GM10248 (cell line): ENCODE measurements at places on chromosomes 5 and 9.

- no peak for DNase-seq
Observed at GRCh38 chr5:143064676-143065075, 294.5 kb downstream of the ARHGAP26 start.

DNA sequence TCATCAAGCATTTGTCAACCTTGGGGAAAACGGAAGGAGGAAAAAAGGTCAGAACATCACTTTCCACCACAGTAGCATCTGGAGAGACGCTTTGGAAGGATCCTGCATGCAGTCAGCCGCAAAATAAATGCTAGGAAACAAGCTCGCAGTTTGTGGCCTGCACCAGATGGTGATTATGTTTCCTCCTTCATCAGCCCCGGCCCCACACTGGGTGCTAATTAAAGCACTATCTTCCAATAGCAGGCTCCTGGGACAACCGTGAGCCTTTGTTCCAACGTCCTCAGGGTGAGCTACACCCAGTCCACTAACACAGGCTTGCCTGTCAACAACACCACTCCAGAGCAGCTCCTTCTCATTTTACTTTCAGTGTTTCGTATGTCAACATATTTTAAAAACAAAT is 64.0 kb downstream of the RNF130 start:
- DNase-seq, result no peak

DNA sequence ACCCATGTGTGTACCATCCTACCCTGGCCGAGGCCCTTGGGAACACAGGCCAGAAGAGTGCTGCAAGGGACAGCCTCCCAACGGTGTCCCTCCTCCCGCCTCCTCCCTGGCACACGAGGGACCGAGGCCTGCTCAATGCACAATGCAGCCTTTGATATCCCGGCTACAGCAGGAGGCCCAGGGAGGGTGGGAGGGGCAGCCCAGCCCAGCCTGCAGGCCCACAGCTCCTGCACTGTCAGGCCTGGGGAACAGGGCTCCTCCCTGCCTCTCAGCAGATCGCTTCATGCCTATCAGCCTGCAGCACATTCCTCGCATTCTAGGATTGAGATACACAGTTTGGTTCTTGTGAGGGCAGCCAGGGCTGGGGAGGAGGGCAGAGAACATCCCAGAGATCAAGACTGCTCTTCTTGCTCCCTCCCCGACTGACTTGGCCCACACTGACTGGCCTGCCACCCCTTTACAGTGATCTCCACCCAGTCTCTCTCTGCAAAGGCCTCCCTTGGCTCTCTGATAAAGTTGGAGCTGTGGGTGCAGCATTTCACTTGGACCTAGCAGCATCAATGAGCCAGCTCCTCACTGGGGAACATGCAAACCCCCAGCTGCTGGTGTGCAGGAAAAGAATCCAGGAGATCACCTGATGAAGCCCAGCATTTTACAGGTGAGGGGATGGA is at the start of gene SH3TC2:
Gene SH3TC2 (minus strand): TSS at position 46 of the 671 bp plus-strand sequence. CDS start 40 bp downstream, at position 6.
- no peak for DNase-seq

DNA sequence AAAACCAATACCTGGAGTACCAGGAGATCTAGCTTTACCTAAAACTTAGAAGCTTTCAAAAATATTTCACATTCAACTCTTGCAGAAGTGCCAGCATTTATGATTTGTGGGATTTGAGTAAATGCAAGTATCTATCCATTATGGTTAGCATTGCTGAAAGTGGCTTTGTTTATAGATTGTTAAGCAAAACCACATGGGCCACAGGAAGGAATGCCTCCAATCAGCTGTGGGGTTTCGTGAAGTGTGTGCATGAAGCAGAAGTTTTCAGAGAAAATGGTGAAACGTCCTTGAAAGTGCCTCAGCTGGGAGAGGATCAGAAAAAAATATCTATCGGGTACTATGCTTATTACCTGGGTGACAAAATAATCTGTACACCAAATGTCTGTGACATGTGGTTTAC is 4.2 kb downstream of the LECT2 start:
- no peak for DNase-seq

- no peak for DNase-seq
Observed at GRCh38 chr9:132797861-132798659, 80.0 kb downstream of the AK8 start.

DNA sequence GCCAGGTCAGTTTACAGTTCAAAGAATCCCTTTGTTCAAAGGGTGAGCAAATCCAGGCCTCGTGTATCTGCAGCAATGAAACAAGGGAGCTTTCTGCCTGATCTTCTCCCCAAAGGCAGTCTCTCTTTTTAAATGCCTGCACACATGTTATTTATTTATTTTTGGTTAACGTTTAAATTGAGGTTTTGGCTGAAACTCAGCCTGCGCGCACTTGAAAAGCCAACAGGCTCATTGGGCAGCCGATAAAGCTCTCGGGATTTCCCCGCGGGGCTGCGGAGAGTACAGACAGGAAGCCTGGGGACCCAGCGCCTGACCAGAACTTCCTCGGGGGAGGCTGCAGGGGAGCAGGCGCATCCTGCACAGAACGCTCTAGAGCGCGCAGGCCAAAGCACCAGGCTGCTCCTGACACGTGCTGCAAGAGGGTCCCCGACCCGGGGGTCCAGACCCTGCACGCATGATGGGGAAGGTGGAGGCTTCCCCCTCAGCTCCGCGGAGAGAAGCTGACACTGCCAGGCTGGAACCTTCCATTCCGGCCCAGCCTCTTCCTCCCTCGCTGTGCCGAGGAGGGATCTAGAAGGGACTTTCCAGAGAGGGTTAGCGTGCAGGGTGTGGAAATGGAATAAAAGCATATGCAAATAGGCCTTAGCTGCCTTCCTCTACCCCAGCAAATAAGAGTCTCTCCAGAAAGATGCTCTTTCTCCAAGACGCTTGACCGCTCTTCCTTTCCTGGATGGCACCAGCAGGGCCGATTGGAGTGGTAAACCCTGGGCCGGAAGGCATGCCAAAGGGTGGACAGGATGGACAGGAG is 46.1 kb downstream of the PTTG1 start:
- DNase-seq, result peak; percentile 86

GRCh38 chr9:38181232-38181631 is 112.2 kb upstream of the SHB start:
- no peak for DNase-seq

DNA sequence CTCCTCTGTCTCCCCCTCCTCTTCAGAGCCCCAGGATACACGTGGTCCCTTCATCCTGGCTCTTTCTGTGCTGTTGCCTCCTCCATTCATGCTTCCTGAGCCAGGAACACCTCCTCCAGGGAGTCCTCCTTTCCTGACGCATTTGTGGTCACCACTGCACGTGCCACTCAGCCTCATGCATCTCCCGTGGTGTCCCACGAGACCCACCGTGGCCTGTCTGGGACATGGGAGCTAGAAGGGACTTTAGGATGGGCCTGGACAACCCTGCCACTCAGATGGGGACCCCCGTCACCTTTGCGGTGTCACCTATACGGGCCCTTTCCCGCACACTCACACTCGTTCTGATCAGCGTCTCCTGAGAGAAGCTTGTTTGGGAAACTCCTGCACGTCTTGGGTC is 6.7 kb downstream of the GLIPR2 start:
- DNase-seq, result no peak

GRCh38 chr5:43421450-43422133 is 9.4 kb upstream of the CCL28 start:
- DNase-seq, result no peak

- no peak for DNase-seq
Observed at GRCh38 chr5:90386099-90386710, 23.4 kb downstream of the CETN3 start.

- DNase-seq, result no peak
Observed at GRCh38 chr9:116596646-116597045, 90.5 kb upstream of the TRIM32 start.

- DNase-seq, result no peak
Observed at GRCh38 chr9:113580954-113581311, 117.4 kb downstream of the RGS3 start.

- DNase-seq, result no peak
Observed at GRCh38 chr5:58156361-58156760, 303.5 kb downstream of the PLK2 start.

GRCh38 chr5:159937580-159937979 is 21.3 kb downstream of the ADRA1B start:
- DNase-seq, result no peak

DNA sequence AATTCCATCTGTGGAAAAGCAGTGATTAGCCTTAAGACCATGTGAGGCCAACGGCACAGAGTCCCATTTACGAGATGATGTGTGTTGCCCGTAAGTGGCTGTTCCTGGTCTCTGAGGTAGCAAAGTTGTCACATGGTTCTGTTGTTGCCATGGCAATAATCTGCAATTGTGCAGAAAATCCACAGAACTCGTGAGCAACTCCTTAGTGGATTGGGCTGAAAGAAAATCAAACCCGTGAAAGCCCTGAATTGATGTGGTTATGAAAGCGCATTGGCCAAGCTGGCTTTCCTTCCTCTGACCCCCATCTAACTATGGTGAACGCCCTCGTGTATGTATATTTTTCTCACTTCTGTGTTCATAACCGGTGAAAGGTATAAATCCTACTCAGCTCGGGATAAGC is 614.7 kb downstream of the EBF1 start:
- DNase-seq, result no peak

GRCh38 chr5:171660434-171660833 is 125.2 kb upstream of the SMIM23 start:
- DNase-seq, result no peak

DNA sequence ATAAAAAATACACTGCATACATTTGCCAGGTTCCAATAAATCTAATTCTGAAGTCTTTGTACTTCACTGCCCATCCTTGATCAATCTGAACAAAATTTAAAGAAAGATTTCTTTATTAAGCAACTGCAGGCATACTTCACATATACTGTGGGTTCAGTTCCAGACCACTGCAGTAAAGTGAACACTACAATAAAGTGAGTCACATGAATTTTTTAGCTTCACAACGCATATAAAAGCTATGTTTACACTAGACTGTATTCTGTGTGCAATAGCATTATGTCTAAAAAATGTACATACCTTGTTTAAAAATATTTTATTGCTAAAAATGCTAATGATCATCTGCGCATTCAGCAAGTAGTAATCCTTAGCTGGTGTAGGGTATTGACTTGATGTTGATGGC is 52.1 kb downstream of the SSBP2 start:
- DNase-seq, result no peak

GRCh38 chr5:37710965-37711364 is 128.9 kb downstream of the GDNF start:
- DNase-seq, result no peak

GRCh38 chr9:107569174-107569573 is 79.6 kb upstream of the KLF4 start:
- no peak for DNase-seq

DNA sequence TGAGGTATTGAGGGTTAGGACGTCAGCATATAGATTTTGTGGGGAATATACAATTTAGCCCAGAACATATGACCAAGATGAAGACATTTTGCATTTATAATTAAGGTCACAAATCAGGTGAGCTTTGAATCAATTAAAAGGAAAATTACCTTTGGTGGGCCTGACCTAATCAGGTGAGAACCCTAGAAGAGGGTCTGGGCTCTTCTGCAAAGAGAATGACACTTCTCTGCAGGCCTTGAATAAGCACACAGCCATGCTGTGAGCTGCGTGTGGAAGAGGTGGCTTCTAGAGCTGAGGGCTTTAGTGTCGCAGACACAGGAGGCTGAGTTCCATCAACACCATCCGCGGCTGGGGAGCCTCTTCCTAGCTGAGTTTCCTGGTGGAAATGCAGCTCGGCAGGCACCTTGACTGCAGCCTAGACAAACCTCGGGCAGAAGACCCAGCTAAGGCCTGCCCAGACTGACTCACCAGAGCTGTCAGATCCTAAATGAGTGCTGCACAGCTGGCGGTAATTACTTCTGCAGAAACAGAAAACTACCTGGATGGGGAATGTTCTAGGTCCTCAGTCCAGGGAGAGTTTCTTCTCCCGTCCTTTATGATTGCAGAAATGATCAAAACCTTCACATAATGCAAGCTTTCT is 287.5 kb upstream of the IRX1 start:
- no peak for DNase-seq

DNA sequence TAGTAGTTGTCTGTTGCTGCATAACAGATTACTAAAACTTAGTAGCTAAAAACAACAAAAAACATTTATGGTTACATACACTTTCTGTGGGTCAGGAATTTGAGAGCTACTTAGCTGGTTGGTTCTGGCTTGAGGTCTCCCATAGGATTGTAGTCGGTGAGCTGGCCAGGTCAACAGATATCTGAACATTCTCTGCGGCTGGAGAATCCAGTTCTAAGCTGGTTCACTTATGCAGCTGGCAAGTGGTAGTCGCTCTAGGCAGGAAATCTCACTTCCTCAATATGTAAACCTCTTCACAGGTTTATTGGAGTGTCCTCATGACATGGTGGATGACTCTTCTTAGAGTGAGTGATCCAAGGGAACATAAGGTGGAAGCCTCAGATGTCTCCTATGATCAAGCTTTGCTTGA is 65.7 kb upstream of the TNFAIP8 start:
- peak; percentile 29 for DNase-seq

- DNase-seq, result no peak
Observed at GRCh38 chr5:168273056-168273980, 18.1 kb upstream of the WWC1 start.

DNA sequence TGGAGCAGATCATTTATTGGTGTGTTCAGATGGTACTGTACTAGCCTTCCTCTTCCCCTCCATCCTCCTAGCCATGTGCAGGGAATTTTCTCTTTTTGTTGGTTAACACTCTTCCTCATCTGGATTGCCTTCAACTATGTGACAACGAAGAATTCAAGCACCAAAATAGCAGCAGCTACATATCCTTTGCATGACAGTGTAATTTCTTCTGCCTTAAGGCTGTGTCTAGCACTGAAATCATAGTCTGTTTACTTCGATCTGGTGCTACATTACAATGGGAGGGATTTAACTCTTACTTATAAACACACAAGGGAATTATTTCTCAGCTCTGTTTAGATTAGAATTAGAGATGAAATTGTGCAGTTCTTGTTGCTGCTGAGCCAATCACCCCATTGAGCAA is 260.4 kb downstream of the ARL15 start:
- DNase-seq, result no peak

GRCh38 chr5:123720955-123721354 is 209.0 kb downstream of the CSNK1G3 start:
- no peak for DNase-seq

- no peak for DNase-seq
Observed at GRCh38 chr9:75051285-75051684, 23.2 kb upstream of the CARNMT1 start.

DNA sequence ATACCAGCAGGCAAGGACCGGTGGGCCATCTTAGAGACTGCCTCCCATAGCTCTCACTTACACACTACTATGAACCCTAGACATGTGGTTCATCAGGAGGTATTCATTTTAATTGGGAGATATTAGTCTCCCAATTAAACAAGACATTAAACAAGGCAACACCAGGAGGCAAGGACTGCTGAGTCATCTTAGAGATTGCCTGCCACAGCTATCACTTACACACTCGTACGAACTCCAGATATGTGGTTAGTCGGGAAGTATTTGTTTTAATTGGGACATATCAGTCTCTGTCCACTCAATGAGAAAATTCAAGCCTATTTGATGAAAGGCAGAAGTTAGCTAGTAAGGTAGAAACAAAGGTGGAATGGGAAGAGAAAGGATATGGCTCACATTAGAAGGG is 343.9 kb downstream of the NFIB start:
- DNase-seq, result no peak
